DMS79 (cell line): ENCODE measurements at places on chromosomes 5 and 9.
A peak's percentile ranks its signal among the peaks of the same experiment; 100 is the strongest.

DNA sequence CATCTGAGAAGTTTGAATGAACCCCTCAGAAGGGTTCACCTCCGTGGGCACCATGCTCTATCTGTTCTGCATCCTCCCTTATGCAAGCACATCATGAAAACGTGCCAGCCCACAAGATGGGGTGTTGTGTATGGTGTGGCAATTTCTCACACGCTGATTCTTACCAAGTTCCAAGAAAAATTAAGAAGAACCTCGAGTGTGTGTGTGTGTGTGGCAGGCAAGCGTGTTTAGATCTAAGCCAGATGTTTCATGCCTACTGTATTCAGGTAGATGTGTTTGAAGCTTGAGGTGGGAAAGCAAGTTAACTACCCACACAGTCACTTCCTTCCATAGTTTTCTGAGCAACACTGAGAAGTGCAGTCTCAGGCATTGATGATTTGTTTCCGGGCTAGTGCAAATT lies 77.7 kb upstream of the GNA14 start:
- DNase-seq: no peak

- no peak for DNase-seq
Measured at GRCh38 chr5:136276946-136277345, 84.0 kb upstream of the SMIM32 start.

DNA sequence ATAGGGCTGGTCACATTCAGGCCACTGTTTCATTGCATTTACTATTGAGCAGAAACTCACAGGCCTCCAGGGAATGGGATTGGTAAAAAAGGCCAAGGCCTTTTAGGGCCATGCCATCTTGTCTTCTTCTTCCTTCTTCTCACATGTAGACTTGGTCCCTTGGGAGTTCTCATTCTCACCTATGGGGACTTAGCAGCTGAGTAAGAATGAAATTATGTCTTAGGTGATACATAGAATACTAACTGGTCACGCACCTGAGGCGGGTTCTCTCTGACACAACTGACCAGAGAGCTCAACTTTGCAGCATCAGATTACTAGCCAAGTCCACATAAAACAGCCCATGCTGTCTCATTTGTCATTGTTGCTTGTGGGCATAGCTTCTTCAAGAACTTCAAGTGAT lies 641.8 kb downstream of the EFNA5 start:
- no peak for DNase-seq

- no peak for DNase-seq
Measured at GRCh38 chr5:64628901-64629300, 61.4 kb upstream of the SHISAL2B start.

GRCh38 chr5:3595006-3595961 lies at the start of gene IRX1:
TSS of gene IRX1 (plus strand) at chr5:3595832. CDS start at chr5:3596106, 274 bp downstream.
- DNase-seq: no peak

GRCh38 chr5:94847726-94848125 lies 229.3 kb downstream of the SLF1 start:
- peak; percentile 50 for DNase-seq

GRCh38 chr5:579746-580366 lies 32.3 kb upstream of the CEP72 start:
- no peak for DNase-seq

GRCh38 chr5:141839015-141839513 lies 39.1 kb downstream of the PCDH1 start:
- DNase-seq: no peak

DNA sequence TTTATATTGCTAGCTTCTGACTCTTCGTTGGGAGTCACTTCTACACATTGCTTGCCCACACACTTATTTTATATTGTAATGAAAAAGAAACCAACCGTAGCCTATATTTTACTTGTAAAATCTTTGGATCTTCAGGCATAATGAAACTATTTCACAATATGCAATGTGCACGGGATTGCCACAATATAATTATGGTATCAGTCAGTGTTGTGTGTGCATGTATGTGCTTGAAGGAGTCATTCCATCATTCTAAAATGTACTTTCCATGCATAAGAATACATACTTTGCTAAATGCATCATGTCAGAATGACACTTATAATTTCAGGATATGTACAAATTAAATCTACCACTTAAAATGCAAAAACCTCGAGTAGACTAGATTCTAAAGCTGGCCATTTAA lies 64.0 kb upstream of the TLE4 start:
- no peak for DNase-seq

- DNase-seq: no peak
Measured at GRCh38 chr5:10590226-10590999, 26.5 kb downstream of the ANKRD33B start.

- DNase-seq: no peak
Measured at GRCh38 chr9:12716823-12717600, 23.8 kb downstream of the TYRP1 start.

DNA sequence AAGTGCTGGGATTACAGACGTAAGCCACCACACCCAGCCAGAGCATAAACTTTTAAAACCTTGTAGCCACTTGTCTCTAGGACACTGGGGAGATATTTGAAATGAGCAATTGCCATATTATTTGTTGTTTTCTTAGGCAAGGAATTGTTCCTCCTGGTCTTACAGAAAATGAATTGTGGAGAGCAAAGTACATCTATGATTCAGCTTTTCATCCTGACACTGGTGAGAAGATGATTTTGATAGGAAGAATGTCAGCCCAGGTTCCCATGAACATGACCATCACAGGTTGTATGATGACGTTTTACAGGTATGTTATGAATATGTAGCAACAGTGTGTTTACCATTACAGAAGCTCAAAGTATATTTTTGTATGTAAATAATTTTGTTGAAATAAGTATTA lies 30.5 kb downstream of the SFXN1 start:
- DNase-seq: no peak

DNA sequence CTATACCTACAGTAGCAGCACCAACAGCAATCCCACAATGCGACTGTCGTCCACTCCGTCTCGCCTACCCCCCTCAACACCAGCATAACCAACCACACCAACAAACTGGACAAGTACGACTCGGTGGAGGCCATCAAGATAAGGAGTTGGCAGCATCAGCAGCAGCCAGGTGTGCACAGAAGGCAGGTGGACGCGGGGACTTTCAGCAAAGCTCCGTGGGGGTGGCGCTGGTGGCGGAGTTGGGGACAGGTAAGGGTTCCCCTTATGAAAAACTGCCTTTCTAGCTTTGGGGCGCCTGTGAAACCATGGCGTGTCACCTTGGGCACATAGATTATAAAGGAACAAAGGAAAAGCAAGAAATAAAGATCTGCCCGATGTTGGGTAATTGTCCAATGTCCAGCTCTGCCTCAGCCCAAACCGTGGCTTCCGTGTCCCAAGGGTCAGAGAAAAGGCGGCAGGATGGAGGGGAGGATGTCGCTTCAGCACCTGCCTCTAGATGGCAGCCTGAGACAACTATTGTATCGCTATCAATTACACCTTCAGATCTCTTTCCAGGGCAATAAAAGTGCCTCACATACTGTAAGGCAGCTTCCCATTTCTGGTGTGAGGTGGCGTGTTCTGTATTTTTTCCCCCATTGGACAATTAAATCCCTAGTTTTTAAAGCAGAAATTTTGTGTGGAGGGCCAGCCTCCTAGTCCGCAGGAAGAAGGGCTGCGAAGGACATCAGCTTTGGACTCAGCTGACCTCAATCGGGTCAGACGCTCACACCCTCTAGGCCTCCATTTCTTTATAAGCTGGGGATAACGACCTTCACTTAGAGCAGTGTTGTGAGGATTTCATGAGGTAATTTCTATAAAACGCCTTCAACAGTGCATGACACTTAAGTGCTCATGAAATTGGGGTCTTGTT lies 58.8 kb downstream of the MTRR start:
- peak; percentile 90 for DNase-seq

GRCh38 chr9:105007143-105007542 lies 79.2 kb upstream of the ABCA1 start:
- DNase-seq: no peak

GRCh38 chr5:174559566-174560090 lies 164.8 kb upstream of the MSX2 start:
- no peak for DNase-seq

GRCh38 chr9:118609355-118610044 lies 759.7 kb downstream of the BRINP1 start:
- DNase-seq: no peak

DNA sequence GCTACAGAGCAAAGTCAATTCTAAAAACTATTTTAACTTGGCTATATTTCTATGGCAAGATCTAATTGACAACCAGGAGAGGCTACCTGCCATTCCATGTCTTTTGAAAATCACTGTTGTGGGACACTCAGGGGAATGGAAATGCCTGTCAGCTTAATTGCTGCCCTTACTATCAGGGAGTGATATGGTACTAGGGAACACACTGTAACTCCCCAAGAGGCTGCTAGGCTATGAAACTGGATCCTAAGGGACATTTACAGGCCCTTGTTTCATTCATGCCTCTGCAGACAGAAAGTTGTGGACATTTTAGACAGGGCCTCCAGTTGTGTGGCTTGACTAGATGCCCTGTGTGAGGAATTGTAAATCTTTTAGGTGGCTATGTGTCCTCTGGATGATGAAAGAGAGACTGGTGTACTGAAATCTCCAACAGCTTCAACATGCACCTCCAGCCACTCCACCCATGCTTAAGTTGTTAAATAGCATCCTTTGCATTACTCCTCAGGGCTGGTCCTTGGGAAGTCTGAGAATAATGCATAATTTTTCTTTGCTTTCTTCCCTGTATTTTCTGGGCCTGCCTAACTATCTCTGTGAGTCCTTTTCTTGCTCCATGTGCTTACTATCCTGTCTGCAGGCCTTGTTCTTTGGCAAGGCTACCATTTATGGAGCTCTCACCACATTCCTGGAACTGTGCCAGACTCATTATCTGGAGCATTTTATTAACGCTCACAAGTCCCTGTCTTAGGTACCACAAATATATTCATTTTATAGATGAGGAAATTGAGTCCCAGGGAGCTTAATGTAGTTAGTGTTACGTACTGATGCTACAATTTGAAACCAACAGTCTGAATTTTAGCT lies 3.2 kb downstream of the MROH2B start:
- DNase-seq: no peak

GRCh38 chr9:36748322-36748899 lies 175.7 kb downstream of the MELK start:
- no peak for DNase-seq

DNA sequence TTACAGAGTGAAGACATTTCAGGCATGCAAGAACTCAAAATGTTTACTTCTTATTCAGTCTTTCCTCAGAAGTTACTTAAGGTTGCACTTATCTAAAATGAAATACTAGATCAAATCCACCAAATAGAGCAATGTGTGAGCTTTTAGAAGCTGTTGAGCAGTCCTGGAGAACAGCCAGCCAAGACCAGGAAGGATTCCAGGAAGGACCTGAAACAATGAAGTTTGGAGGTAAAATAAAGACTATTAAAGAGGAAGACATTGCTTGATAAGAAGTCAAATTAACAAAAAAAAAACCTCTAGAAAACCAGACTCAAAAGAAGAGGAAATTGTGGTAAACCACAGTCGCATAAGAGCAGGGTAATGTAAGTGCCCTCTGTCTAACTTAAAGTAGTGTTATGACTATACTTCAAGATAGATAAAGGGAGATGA lies 156.2 kb upstream of the S1PR3 start:
- DNase-seq: no peak

- DNase-seq: no peak
Measured at GRCh38 chr9:135056541-135056940, 30.9 kb upstream of the OLFM1 start.
